Placental pericyte (primary cell): ENCODE measurements at places on chromosomes 2 and 18. TPM values are rescaled to one million over a fixed set of nuclear protein-coding genes. Genes with fewer than 3 reads are reported as not detected.

Gene REEP1
- total RNA-seq, result not detected in 2 replicates

Gene DPP4
- 71.4 and 636 TPM in 2 replicates for total RNA-seq

Gene PXDN
- 471 and 655 TPM in 2 replicates for total RNA-seq

Gene PAX8
- 2.9 and 3.1 TPM in 2 replicates for total RNA-seq

Gene TYW5
- 7.2 and 8.9 TPM in 2 replicates for total RNA-seq

Gene RBBP8
- 14.0 and 34.6 TPM in 2 replicates for total RNA-seq

Gene RAB6C
- not detected in 2 replicates for total RNA-seq

Gene TRIM43
- not detected in 2 replicates for total RNA-seq

Gene ACMSD
- total RNA-seq, result not detected in 2 replicates

Gene EDAR
- total RNA-seq, result not detected in 2 replicates

Gene SCN1A
- total RNA-seq, result not detected in 2 replicates

Gene C2orf49
- total RNA-seq, result 13.5 and 23.4 TPM in 2 replicates

Gene FRZB
- 0.14 and 0.66 TPM in 2 replicates for total RNA-seq

Gene TEKT4
- total RNA-seq, result not detected in 2 replicates

Gene NCOA1
- 13.0 and 19.0 TPM in 2 replicates for total RNA-seq

Gene SOWAHC
- total RNA-seq, result 5.0 and 14.0 TPM in 2 replicates

Gene CD8B2
- total RNA-seq, result not detected in 2 replicates

Gene AMER3
- not detected in 2 replicates for total RNA-seq

Gene PHLPP1
- 5.9 and 10.0 TPM in 2 replicates for total RNA-seq

Gene PTPRM
- 42.2 and 65.9 TPM in 2 replicates for total RNA-seq

Gene LRP2
- not detected in 2 replicates for total RNA-seq

Gene CDH2
- 121 and 355 TPM in 2 replicates for total RNA-seq

Gene QPCT
- total RNA-seq, result 11.2 and 49.1 TPM in 2 replicates

Gene CPO
- total RNA-seq, result not detected in 2 replicates

Gene DNER
- total RNA-seq, result 1.1 and 13.7 TPM in 2 replicates

Gene UCN
- total RNA-seq, result 0.86 and 1.1 TPM in 2 replicates

Gene DUSP2
- 0.57 TPM in 1 of 2 replicates, not detected in the other for total RNA-seq

Gene STK39
- total RNA-seq, result 20.1 and 37.8 TPM in 2 replicates

Gene DSC3
- under 0.01 and 0.14 TPM in 2 replicates for total RNA-seq

Gene SCN3A
- total RNA-seq, result under 0.01 TPM in 1 of 2 replicates, not detected in the other
